ENCODE measurements at places on chromosomes 6 and 20. TPM values are rescaled to one million over a fixed set of nuclear protein-coding genes. Genes with fewer than 3 reads are reported as not detected.

The MSH5 gene
- 48.1 TPM for total RNA-seq

The ALDH8A1 gene
- total RNA-seq = 1.8 TPM

The TMEM242 gene
- total RNA-seq = 10.2 TPM

The ECT2L gene
- not detected for total RNA-seq

The PHACTR3 gene
- not detected for total RNA-seq

The C6orf47 gene
- total RNA-seq = 10.8 TPM

The PHF3 gene
- 48.5 TPM for total RNA-seq

The DEFB119 gene
- not detected for total RNA-seq

Measured in activated naive CD8-positive, alpha-beta T cell treated with anti-CD3 and anti-CD28 coated beads for 36 hours (primary cell).